Lung (tissue), 17 donors: ENCODE measurements at places on chromosomes 1 and 21. TPM values are rescaled to one million over a fixed set of nuclear protein-coding genes. Genes with fewer than 3 reads are reported as not detected.

DNA sequence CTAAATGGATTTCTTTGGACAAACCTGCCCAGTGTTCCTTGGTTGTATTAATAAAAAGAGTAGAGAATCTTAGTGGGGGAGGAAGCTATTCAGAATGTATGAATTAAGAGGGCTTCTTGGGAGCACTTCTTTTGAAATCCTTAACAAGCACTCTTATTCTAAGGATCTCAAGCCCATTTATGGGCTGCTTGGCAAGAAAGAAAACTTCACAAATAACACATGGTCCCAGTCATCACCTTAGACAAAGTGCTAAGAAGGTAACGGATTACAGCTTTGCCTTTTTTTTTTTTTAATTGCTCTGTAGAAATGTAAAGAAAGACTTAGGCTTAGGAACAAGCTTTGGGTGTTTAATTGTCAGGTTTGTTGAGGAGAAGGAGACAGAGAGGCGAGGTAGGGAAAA lies 76.6 kb upstream of the IPO9 start:
- H3K4me3 ChIP-seq = no peak overlapping the region
- no peaks in the 10 kb centered on the region for H3K4me1 ChIP-seq
- DNase-seq = no peak

DNA sequence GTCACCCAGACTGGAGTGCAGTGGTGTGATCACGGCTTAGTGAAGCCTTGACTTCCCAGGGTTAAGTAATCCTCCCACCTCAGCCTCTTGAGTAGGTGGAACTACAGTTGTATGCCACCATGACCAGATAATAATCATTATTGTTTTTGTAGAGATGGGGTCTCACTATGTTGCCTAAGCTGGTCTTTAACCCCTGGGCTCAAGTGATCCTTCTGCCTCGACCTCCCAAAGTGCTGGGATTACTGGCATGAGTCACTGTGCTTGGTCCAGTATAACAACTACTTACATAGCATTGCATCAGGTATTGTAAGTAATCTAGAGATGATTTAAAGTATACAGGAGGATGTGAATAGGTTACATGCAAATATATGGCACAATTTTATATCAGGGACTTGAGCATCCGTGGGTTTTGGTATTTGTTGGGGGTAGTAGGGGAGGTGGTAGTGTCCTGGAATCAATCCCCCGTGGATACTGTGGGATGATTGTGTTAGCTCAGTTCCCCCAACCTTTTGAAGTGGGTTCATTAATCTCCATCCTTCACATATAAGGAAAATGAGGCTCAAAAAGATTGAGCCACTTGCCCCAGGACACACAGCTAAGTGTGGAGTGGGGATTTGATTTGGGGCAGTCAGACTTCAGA lies 61.4 kb upstream of the CNIH3 start:
- no peak overlapping the region for H3K4me3 ChIP-seq
- DNase-seq = no peak
- H3K27ac ChIP-seq = no peak overlapping the region
- H3K27me3 ChIP-seq = no peaks in the 10 kb centered on the region
- H3K36me3 ChIP-seq = no peaks in the 10 kb centered on the region

The GUCA2B gene
- total RNA-seq = not detected

The OR10Z1 gene
- total RNA-seq = not detected

The MX2 gene
- 5.9 TPM for total RNA-seq

DNA sequence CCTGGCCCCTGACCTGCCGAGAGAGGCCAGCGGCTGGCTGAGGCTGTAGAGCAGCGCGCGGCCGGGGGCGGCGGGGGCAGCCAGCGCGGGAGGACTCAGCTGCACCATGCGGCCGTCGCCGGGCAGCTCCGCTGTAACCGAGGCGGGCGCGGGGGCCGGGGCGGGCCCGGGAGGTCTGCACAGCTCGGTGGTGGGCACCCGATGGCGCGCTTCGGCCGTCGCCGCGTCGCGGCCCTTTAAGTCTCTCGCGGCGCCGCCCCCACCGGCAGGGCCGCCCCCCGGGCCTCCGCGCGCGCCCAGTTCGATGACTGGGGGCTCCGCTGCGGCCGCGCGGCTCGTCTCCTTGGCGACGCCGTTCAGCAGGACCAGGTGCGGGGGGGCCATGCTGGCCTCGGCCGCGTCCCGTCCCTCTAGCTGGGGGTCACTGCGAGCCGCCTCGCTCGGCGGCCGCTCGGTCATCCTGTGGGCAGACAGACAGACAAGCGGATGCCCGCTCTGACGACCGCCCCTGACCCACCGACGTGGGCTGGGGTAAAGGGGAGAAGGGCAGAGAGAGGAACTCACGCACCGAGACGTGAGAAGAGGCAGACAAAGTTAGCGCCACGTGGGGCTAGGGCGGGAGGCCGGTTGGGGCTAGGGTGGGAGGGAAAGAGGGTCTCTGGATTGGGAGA lies 6.5 kb downstream of the TAL1 start:
- no peaks in the 10 kb centered on the region for H3K4me1 ChIP-seq
- DNase-seq = peak; percentile 37
- H3K27ac ChIP-seq = peak overlapping the region; percentile 70
- peaks cover 80% of the 10 kb centered on the region for H3K27me3 ChIP-seq

- H3K4me3 ChIP-seq = no peak overlapping the region
- no peaks in the 10 kb centered on the region for H3K27me3 ChIP-seq
- no peaks in the 10 kb centered on the region for H3K36me3 ChIP-seq
- no peak overlapping the region for H3K27ac ChIP-seq
- H3K4me1 ChIP-seq = no peaks in the 10 kb centered on the region
These were observed 35.4 kb downstream of the RBM11 start for GRCh38 chr21:14251336-14251735.

GRCh38 chr1:31954607-31955283 lies 16.6 kb upstream of the PTP4A2 start:
- peak; percentile 51 for DNase-seq
- H3K27me3 ChIP-seq = no peaks in the 10 kb centered on the region
- no peaks in the 10 kb centered on the region for H3K36me3 ChIP-seq

The C1orf210 gene
- total RNA-seq = 24.7 TPM

DNA sequence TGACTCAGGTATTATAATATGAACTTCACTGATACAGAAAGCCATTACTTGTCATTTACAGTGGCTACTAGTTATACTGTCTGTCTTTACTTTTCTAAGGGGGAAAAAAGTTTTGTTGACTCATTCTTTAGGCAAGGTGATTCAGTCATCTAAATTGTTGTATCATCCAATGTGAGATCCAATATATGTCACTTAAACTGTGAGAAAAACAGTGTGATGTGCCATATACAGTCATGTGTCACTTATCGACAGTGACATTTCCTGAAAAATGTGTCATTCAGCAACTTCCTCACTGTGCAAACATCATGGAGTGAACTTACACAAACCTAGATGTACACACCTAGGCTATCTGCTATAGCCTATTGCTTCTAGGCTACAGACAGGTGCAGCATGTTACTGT lies 57.6 kb downstream of the KCNK2 start:
- no peak overlapping the region for H3K27ac ChIP-seq
- no peaks in the 10 kb centered on the region for H3K4me1 ChIP-seq
- no peak overlapping the region for H3K4me3 ChIP-seq
- DNase-seq = no peak
- H3K36me3 ChIP-seq = no peaks in the 10 kb centered on the region
